ENCODE measurements at places on chromosomes 13 and 19.

DNA sequence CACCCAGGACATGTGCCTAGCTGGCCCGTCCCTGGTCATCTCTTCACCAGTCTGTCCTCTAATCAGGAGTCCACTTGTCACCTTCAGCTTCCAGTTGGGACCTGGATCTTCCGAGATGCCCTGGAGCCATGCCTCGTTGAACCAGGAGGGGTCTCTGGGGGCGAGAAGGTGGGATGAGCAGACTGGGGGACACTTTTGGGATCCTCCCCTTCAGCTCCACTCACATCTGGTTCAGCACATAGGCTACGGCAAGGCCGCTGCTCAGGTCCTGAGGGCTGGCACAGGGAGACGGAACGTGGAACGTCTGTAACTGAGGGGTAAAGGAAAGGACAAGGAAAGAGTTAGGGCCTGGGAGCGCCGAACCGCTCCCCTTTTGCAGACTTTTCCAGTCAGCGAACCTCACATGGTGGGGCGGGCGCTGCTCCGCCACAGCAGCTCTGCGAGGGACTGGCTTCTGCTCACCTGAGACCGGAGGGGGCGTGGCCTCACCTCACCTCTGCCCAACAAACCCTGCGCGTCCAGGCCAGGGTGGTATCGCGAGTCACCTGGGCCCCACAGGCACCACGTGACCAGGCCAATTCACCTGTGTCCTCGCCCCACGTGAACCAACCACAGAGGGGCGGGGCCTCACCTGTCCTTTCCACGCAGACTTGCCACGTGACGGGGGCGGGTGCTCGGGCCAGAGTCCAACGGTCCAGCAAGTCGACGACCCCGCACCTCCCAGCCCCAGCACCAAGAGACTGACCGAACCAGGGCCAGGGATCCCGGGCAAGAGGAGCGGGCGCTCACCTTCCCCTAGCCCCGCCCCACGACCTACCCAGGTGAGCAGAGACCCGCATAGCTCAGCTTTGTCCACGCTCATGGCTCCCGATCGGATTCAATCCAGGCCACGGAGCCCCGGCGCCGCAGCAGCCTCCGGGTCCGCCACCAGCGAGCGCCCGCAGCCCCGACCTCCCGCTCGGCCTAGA lies at the start of gene HOOK2:
HOOK2 (minus strand) TSS at position 965 of the 968 bp plus-strand sequence; CDS start at position 862, 103 bp downstream.
- DNase-seq = no peak

DNA sequence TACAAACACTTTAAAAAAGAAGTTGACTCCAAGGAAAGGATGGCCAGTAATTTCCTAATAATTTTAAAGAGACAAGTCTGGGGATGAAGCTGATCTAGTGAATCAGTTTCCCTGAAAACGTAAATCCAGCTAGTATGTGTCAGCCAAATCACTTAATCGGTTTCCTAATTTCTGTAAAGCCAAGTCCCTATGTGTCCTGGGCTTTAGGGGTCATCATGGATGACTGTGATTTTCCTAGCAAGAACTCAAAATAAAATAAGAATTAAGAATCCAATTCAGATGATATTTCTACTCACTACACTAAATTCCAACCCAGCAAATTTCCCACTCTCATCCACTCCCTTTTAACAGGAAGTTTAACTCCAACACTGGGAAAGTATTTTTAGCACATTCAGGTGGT lies 35.9 kb downstream of the ELF1 start:
- no peak for DNase-seq

DNA sequence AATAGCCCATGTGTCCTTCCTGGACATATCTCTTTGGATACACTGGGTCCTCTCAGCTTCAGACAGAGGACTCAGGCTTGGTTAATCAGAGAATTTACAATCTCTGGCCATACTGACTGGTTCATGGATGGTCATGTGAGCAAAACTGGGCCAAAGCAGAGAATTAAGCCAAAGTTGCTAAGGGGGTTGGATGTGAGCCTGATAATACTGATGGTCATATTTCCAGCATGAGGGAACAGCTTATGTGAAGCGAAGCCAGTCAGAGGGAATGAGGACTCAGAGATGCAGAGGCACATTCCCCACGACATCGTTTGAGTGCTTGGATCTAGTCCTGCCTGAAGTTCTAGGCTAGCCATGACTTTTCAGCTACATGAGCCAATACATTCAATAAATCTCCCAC lies 22.0 kb upstream of the LRRC4B start:
- no peak for DNase-seq

DNA sequence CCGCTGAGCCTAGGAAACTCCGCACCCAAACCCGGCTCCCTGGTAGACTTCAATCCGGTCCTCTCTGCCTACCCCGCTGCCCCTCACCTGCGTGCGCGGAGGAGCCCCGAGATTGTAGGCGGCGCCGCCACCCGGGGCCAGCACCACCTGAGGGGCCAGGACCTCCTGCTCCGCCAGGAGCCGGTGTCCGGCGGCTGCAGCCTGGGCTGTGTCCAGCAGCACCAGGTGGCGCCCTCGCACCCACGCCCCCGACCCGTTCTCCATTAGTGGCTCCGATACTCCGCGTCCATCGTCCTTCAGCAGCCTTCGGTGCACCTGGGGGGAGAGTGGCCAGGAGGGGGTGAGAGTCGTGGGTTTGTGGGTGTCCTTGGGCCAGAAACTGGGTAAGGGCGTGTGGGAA lies 18.5 kb downstream of the MAN2B1 start:
- no peak for DNase-seq

- no peak for DNase-seq
Measured at GRCh38 chr19:54653181-54653809, 9.5 kb upstream of the LILRB4 start.

DNA sequence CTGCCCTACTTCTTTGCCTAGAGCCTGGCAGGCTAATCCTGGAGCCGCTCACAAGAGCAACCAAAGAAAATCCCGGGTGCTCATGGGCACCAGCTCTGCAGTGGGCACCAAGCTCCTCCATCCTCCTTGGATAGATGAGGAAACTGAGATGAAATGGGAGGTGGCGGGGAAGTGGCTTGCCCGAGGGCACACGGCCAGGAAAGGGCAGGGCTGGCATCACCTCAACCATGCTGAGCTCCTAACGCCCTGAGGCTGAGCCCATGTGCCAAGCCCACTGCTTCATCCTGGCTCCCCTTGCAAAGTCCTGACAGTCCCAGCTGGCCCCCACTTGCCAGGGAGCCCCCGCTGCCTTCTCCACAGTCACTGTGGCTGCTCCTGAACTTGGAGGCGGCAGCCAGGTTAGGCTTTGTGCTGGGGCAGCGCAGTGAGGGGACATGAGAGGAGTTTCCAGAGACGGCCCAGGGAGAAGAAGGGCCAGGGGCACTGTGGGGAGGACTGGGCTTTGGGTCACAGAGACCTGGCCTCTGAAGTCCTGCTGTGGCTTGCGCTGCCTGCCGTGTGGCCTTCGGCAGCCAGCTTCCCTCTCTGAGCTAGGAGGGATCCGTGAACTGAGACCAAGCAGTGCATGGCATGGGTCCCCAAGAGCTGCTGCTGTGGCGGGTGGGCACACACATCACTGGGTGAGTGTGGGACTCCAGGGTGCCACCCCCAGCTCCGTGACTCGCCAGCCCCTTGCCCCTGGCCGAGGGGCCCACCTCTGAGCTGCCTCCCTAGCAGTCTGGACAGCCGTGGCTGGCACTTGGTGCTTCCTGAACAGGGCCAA lies 17.5 kb downstream of the TMED1 start:
- DNase-seq = no peak

DNA sequence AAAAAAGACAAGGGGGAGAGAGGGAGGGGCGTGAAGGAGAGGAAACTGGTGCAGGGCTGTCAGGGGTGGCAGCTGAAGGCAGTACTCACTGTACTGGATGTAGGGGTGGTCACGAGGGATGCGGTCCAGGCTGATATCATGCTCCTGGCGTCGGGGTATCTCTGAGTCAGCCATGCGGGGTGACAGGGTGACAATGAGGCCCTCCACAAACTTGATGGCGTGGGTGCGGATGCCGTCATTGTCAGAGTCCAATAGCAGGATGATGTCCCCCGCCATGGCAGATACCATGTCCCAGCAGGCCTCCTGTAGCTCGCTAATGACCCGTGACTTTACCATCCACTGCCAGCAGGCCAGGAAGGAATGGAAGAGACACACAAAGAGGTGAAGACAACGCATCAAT lies 15.3 kb downstream of the SYMPK start:
- DNase-seq = no peak

DNA sequence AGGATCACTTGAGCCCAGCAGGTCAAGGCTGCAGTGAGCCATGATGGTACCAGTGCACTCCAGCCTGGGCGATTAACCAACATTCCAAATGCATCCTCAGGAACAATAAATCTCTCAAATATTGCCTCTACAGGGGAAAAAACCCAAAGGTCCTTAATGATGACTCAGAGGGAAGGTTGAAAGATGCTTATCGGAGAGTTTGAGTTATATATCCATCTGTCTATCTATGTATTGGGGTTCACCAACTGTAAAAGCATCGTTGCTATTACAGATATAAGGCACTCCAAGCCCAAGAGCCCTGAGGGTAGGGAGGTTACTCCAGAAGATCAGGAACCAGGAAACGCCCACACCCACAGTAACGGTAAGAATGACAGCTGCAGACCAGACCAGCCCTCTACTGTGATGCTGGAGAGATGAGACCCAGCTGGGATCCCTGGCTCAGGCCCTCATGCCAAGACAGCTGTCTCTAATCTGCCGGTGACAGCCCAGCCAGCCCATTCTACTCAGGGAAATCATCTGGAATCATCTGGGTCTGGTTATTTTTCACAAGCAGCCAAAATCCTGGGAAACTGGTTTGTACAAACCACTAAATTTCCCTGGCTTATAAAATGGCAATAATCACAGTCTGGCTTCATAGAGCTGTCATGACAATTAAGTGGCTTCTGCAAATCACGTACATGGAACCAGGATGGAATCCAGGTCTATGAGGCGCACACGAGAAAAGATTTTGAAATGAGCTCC lies 23.8 kb downstream of the TEX101 start:
- no peak for DNase-seq

DNA sequence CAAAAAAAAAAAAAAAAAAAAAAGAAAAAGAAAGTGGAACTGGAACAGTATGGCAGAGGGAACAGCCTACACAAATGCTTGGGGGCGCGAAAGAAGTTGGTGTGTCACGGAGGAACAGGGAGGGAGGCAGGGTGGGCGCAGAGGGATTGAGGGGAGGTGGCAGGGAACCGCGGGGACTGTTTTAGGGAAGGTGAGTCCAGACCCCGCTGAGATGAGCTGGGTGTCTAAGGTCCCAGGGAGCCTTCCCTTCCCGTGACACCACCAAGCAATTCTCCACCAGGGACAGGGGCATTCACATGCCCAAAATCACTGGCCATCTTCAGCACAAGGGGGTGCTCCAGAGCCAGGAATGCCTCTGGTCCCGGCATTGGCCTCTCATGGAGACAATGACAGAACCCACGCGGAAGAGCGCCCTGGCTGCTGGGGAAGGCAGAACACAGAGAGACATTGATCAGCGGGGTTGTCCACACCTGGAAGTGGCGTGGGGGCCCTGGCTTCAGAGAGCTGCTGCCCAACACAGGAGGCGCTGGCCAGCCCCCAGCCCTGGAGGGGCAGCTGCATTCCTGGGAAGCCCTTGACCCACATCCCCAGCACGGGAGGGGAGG lies 6.9 kb downstream of the PEAK3 start:
- no peak for DNase-seq

DNA sequence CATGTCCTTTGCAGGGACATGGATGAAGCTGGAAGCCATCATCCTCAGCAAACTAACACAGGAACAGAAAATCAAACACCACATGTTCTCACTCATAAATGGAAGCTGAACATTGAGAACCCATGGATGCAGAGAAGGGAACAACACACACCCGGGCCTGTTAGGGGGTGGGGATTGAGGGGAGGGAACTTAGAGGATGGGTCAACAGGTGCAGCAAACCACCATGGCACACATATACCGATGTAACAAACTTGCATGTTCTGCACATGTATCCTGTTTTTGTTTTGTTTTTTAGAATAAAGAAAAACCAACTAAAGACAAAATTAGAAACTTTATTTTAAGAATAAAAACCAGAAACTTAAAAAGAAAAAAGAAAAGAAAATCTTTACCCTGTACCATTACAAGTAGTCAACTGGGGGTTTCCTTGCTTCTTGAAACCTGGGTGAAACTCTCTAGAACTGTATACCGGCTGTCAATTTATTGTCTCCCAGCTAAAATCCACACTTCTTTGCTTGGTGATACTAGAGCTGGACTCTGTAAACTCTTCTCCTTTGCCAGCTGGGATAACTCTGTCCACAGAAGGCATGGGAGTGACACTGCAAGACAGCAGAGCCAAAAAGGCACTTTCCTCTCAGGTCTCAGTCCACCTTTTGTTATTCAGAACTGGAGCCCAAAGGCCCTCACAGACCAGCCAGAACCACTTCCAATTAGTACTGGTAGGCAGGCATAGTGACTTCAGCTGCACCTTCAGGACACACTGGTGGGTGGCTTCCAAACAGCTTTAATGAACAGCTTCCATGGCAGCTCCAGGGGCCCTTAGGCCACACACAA lies 9.0 kb downstream of the MICU2 start:
- no peak for DNase-seq

- no peak for DNase-seq
Measured at GRCh38 chr13:110950819-110951570, 36.1 kb upstream of the ANKRD10 start.

- no peak for DNase-seq
Measured at GRCh38 chr19:56721714-56722113, 50.2 kb upstream of the ZNF835 start.

- no peak for DNase-seq
Measured at GRCh38 chr13:28513745-28514144, 18.8 kb upstream of the FLT1 start.

GRCh38 chr13:65830411-65831205 lies 1399.5 kb downstream of the PCDH9 start:
- no peak for DNase-seq

- no peak for DNase-seq
Measured at GRCh38 chr13:59890054-59890453, 273.7 kb downstream of the DIAPH3 start.

DNA sequence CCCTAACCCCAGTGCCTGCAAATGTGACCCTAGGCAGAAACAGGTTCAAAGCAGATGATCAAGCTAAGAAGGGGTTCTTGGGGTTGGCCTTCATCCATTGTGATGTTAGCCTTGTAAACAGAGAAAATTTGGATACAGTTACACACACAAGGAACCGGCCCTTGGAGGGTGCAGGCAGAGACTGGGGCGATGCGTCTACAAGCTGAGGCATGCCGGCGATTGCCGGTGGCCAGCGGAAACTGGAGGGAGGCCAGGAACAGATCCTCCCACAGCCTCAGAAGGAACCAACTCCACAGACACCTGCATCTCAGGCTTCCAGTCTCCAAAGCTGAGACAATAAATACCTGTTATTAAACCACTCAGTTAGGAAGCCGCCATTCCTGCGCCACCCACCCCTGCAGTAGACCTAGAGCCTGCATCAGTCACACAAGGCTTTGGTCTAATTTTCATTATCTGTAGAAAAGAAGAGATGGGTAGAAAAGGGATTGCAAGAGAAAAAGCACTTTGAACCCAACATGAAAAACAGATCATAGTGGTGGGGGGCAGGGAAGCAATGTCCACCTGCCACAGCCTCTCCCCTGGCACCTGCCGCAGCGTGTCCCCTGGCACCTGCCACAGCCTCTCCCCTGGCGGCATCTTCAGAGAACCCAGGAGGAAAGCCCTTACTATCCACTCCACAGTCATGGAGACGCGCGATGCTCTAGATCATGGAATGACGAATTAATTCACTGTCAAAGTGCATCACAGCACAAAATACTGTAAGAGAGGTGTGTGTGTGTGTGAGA lies 119.7 kb upstream of the SOX1 start:
- DNase-seq = no peak

- no peak for DNase-seq
Measured at GRCh38 chr13:27193496-27193895, 21.9 kb upstream of the USP12 start.

GRCh38 chr13:42688821-42689220 lies 92.6 kb upstream of the FAM216B start:
- DNase-seq = no peak
